ENCODE measurements at places on chromosomes 7 and 10. TPM values are rescaled to one million over a fixed set of nuclear protein-coding genes. Genes with fewer than 3 reads are reported as not detected.

DNA sequence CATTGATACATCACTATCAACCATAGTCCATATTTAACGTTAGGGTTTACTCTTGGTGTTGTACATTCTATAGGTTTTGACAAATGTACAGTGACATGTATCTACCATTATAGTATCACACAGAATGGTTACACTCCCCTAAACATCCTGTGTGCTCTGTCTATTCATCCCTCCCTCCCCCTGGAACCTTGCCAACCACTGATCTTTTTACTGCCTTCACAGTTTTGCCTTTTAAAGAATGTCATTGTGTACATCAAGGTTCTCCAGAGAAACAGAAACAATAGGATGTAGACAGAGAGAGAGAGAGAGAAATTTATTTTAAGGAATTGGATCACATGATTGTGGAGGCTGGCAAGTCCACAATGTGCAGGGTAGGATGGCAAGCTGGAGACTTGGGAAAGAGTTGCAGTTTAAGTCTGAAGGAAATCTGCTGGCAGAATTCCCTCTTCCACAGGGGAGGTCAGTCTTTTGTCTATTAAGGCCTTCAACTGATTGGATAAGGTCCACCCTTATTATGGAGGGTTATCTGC lies 45.1 kb upstream of the CCNJ start:
- H3K27ac ChIP-seq, result no peak overlapping the region
- H3K36me3 ChIP-seq, result no peaks in the 10 kb centered on the region
- no peak overlapping the region for H3K4me3 ChIP-seq
- no peaks in the 10 kb centered on the region for H3K4me1 ChIP-seq

- no peaks in the 10 kb centered on the region for H3K36me3 ChIP-seq
- H3K27ac ChIP-seq, result no peak overlapping the region
- H3K4me3 ChIP-seq, result no peak overlapping the region
- no peak for DNase-seq
Measured at GRCh38 chr10:95798096-95798855, 42.3 kb downstream of the ENTPD1 start.

GRCh38 chr10:100912013-100912604 lies 654 bp upstream of the SLF2 start:
- peak overlapping the region; percentile 75 for H3K27ac ChIP-seq
- H3K4me3 ChIP-seq, result peak overlapping the region; percentile 64
- H3K36me3 ChIP-seq, result peaks cover 7% of the 10 kb centered on the region
- no peaks in the 10 kb centered on the region for H3K27me3 ChIP-seq

- H3K4me3 ChIP-seq, result no peak overlapping the region
- H3K4me1 ChIP-seq, result peaks cover 2% of the 10 kb centered on the region
- DNase-seq, result no peak
- no peaks in the 10 kb centered on the region for H3K36me3 ChIP-seq
- no peak overlapping the region for H3K27ac ChIP-seq
Measured at GRCh38 chr7:29330136-29330535, 135.6 kb downstream of the CHN2 start.

DNA sequence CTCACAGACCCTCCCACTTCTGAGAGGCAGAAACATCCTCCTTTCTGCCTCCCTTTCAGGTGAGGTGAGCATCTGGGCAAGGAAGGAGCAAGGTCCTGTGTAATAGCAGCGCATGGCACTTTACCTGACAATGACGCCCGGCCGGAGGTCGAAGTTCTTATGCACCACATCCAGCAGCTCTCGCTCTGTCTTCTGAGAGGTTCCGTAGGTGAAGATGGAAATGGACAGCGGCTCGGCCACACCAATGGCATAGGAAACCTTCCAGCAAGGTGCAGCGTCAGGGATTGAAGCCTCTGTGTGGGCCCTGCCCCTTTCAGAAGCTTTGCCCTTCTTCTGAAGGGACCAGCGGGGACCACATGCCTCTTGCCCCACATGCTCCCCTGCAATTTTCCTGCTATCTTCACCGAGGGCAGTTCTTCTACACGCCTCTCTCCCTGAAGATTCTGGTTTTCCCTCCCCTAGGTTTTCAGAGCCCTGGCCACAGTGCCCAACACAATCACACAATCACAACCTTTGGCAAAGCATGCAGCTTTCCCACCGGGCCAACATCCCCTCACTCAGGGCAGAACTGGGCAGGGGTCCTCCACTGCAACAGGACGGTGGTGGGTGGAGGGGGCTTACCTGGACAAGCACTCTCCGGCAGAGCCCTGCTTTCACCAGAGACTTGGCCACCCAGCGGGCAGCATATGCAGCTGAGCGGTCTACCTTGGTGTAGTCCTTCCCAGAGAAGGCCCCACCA lies 14.9 kb downstream of the MAT1A start:
- H3K27ac ChIP-seq, result no peak overlapping the region
- no peaks in the 10 kb centered on the region for H3K4me1 ChIP-seq
- H3K27me3 ChIP-seq, result no peaks in the 10 kb centered on the region

DNA sequence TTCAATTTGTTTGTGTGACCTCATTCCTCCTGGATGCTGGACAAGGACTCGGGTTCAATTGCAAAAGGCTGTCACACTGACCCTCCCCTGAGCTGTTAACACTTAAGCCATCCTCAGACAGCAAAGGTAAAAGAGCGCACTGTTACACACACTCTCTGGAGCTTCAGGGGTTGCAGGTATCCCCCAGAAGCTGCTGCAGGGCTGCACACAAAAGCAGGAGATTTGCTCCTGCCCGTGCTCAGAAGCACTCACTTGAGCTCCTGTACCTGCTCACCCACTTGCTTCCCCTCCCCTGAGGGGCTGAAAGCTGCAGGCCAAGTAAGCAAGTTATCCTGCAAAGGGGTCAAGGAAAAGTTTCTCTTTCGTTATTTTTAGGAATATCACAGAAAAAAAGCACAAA lies 886.2 kb upstream of the ZWINT start:
- H3K4me1 ChIP-seq, result no peaks in the 10 kb centered on the region
- DNase-seq, result no peak
- H3K4me3 ChIP-seq, result no peak overlapping the region
- no peaks in the 10 kb centered on the region for H3K27me3 ChIP-seq

DNA sequence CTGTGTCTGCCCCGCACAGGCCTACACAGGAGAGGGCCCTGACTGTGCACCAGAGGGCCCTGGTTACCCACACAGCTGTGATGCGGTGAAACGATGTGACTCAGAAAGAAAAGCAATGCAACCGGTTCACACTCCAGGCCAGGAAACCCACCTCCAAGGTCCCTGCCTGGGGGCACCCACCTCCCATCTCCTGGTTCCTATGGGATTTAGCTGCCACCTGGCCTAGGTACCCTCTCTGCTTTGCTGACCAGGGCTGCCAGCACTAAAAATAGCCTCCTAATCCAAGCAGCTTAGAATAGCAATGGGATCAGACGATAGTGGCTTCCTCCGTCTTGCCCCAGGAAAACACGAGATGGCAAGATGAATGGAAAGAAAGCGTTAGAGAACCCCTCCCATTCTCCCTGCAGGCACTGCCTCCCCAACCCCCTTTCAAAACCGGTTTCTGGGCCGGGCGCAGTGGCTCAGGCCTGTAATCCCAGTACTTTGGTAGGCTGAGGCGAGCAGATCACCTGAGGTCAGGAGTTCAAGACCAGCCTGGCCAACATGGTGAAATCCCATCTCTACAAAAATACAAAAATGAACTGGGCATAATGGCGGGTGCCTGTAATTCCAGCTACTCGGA lies 12.4 kb downstream of the RBP3 start:
- no peak overlapping the region for H3K27ac ChIP-seq
- H3K4me3 ChIP-seq, result no peak overlapping the region
- H3K36me3 ChIP-seq, result no peaks in the 10 kb centered on the region
- H3K27me3 ChIP-seq, result no peaks in the 10 kb centered on the region
- DNase-seq, result no peak

DNA sequence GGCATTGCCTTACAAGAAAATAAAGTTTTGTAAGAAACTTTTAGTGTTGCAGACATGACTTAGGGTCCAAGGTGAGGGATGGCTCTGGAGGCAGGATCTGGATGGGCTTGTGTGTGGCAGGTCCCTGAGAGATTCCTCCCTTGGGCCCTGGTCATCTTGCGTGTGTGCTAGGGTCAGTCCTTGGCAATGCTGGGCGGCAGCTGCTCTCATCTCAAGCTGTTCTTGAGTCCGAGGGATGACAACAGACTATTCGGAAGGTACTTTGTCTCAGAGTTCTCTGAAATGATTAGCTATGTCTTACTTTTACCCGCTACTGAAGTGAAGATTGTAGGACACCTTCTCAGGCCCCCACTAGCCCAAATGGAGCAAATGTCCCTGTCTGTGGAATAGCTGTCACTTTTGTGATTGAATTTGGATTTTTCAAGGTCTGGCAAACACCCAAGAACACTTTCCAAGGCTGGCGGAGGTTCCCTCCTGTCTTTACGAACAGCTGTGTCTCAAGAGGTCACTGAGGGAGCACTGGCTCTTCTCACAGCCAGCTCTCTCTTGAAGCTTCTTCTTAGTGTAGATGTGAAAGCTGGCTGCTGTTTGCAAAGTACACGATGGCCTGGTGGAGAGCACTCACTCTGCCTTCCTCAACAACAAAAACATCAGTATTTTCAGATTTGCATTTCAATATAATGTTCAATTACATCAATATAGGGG lies 253.6 kb downstream of the STK31 start:
- no peaks in the 10 kb centered on the region for H3K36me3 ChIP-seq
- H3K27me3 ChIP-seq, result no peaks in the 10 kb centered on the region
- DNase-seq, result no peak
- H3K27ac ChIP-seq, result no peak overlapping the region
- no peak overlapping the region for H3K4me3 ChIP-seq

- no peak for DNase-seq
- no peak overlapping the region for H3K27ac ChIP-seq
- peaks cover 14% of the 10 kb centered on the region for H3K4me1 ChIP-seq
- H3K36me3 ChIP-seq, result peaks cover 63% of the 10 kb centered on the region
- H3K27me3 ChIP-seq, result no peaks in the 10 kb centered on the region
Measured at GRCh38 chr10:22560096-22560912, 154.1 kb downstream of the PIP4K2A start.

- no peak overlapping the region for H3K4me3 ChIP-seq
- H3K36me3 ChIP-seq, result no peaks in the 10 kb centered on the region
- no peak for DNase-seq
- H3K4me1 ChIP-seq, result no peaks in the 10 kb centered on the region
- no peak overlapping the region for H3K27ac ChIP-seq
Measured at GRCh38 chr10:133133471-133134231, 26.4 kb upstream of the KNDC1 start.

GRCh38 chr10:6221971-6222751 lies 19.4 kb downstream of the PFKFB3 start:
- H3K36me3 ChIP-seq, result peaks cover 60% of the 10 kb centered on the region
- H3K4me3 ChIP-seq, result no peak overlapping the region
- no peak for DNase-seq

- H3K4me1 ChIP-seq, result no peaks in the 10 kb centered on the region
- no peak for DNase-seq
- H3K4me3 ChIP-seq, result no peak overlapping the region
- no peaks in the 10 kb centered on the region for H3K36me3 ChIP-seq
- H3K27ac ChIP-seq, result no peak overlapping the region
Measured at GRCh38 chr7:12458520-12459131, 55.0 kb upstream of the VWDE start.

GRCh38 chr7:130393841-130394411 lies 13.6 kb downstream of the CPA1 start:
- H3K36me3 ChIP-seq, result no peaks in the 10 kb centered on the region
- DNase-seq, result no peak
- peaks cover 14% of the 10 kb centered on the region for H3K4me1 ChIP-seq
- no peak overlapping the region for H3K27ac ChIP-seq
- H3K27me3 ChIP-seq, result no peaks in the 10 kb centered on the region

DNA sequence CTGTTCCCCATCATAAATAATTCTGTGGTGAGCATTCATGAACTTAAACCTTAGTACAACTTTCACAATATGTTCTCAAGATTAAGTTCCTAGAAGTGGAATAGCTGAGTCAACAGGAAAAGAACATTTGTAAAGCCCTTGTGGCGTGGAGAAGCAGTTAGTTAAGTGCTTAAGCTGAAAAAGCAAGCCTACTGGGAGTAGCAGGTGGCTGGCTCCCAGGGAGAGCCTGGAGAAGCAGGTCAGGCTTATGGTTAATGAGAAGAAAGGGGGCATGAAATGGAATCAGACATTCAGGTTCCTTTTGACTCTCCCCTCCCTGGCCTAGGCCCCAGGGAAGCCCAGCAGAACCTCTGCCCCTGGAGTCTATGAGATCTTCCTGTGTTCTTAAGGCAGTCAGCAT lies 35.3 kb downstream of the VSTM4 start:
- peaks cover 6% of the 10 kb centered on the region for H3K4me1 ChIP-seq
- DNase-seq, result no peak
- no peaks in the 10 kb centered on the region for H3K27me3 ChIP-seq
- no peak overlapping the region for H3K4me3 ChIP-seq
- no peaks in the 10 kb centered on the region for H3K36me3 ChIP-seq

GRCh38 chr7:539731-540411 lies 20.2 kb upstream of the PDGFA start:
- H3K27ac ChIP-seq, result no peak overlapping the region
- no peaks in the 10 kb centered on the region for H3K27me3 ChIP-seq
- DNase-seq, result no peak
- no peak overlapping the region for H3K4me3 ChIP-seq
- no peaks in the 10 kb centered on the region for H3K36me3 ChIP-seq
- H3K4me1 ChIP-seq, result no peaks in the 10 kb centered on the region

DNA sequence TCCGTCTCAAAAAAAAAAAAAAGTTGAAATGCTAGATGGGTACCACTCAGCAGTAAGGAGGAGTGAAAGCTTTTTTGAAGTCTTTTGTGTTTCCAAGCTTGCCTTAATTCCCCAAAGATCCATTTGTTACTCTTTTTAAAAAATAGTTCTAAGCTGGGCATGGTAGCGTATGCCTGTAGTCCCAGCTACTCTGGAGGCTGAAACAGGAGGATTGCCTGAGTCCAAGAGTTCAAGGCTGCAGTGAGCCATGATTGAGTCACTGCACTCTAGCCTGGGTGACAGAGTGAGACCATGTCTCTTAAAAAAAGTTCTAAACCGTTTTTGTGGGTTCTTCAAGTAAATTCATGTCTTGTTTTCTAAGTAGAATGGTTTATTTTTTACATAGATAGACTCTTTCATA lies 5.3 kb downstream of the TBC1D12 start:
- H3K36me3 ChIP-seq, result no peaks in the 10 kb centered on the region
- no peaks in the 10 kb centered on the region for H3K27me3 ChIP-seq
- H3K4me1 ChIP-seq, result peaks cover 7% of the 10 kb centered on the region
- DNase-seq, result no peak

Gene C7orf57
- total RNA-seq, result not detected

Gene SVIL
- 24.9 TPM for total RNA-seq

Gene SDK1
- total RNA-seq, result 0.05 TPM

Gene FAM131B
- total RNA-seq, result 2.8 TPM

Gene PRKG1
- total RNA-seq, result 0.23 TPM

Gene MKX
- not detected for total RNA-seq
